ENCODE measurements at places on chromosomes 3 and 15.

DNA sequence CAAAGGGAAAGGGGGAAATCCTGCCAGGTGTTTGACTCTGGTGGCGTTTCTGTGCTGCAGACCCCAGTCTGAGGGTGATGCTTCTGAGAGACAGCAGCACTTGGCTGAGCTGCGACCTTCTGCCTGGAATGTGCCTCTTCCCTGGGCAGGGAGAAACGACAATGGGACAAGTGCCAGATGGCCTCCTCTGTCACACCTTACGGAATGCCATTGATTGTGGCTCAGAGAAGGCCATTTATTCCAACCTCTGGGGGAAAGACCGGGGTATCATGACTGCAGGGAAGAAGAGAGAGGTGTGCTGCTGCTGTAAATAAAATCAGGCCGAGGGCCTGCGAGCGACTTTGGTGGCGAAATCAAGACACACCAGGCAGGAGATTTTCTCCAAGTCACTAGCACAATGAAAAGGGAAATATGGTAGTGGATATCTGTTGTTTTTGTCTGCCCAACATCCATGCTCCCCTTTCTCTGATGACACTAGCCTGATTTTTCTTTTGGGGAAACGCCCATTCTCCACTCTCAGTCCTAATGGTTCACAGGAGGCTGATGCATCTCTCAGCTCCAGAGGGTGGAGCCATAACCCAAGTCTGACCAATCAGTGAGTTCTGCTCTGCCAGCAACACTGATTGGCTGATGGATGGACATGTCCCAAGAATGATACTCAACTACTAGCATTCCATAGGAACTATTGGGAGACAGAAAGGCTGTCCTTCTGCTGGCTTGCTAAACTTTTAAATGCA, 336.1 kb downstream of the FOXP1 start:
- no peak for DNase-seq

DNA sequence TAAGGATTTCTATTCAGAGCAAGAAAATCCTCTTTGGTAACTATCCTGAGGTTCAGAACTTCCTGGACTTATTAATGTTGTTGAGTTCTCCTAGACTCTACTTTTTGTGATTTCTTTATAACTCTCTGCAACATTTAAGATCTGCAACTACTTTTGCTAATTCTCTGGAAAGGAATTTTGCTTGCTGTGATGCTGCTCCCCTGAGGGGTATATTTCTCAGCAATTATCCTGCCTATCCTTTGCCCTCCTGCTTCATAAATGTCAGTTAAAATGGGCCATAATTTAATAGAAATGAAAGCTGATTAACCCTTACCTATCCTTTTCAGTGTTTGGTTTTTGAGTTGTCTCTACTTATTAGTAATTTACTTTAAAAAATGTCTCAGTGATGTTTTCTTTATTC, 377.3 kb upstream of the LRRC3B start:
- DNase-seq, result no peak

DNA sequence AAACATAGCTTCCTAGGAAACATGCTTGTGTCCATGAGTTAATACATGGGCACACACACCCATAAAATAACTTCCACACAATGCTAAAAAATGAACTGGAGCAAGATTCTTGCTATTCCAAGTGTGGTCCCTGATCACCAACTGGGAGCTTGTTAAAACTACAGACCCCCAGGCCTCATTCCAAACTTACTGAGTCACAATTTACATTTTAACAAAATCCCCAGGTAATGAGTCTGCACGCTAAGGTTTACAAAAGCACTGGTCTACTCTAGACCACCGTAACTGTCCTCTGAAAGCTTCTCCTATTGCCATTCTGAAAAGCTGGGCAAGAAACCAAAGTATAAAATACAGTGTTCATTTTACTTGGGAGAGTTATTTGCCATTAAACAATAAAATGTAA, 45.4 kb downstream of the IGF2BP2 start:
- DNase-seq, result no peak

GRCh38 chr3:68467465-68467864, 464.9 kb downstream of the TAFA4 start:
- no peak for DNase-seq

- no peak for DNase-seq
These were observed 56.2 kb downstream of the QTRT2 start for GRCh38 chr3:114112696-114113095.

- DNase-seq, result no peak
These were observed 96.2 kb upstream of the TRPM1 start for GRCh38 chr15:31197497-31198414.

DNA sequence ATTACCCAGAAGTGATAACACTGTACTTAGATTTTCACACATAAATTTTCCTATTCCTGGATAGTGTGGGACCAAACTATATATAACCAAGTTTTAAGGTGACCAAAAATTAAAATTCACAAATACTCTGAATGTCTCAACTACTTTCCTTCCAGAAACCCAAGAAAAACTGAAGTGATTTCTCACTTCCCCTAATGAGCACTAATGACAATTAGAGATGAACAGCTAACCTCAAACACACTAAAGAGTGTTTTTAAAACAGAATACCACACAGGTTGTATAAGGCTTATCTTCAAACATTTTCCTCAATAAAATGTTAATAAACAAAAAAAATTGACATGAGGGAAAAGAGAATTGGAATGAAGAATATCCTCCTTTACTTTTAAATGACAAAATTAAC, 188.2 kb downstream of the ZBTB20 start:
- DNase-seq, result no peak

GRCh38 chr15:45869034-45869668, 234.3 kb downstream of the SQOR start:
- no peak for DNase-seq

GRCh38 chr15:36893276-36893675, 207.1 kb downstream of the MEIS2 start:
- DNase-seq, result no peak

GRCh38 chr15:63600001-63600615, 2.9 kb downstream of the FBXL22 start:
- no peak for DNase-seq

- DNase-seq, result no peak
These were observed 546.9 kb upstream of the CCDC54 start for GRCh38 chr3:106830334-106830733.

- DNase-seq, result no peak
These were observed 45.5 kb upstream of the SLC6A11 start for GRCh38 chr3:10770547-10770946.

DNA sequence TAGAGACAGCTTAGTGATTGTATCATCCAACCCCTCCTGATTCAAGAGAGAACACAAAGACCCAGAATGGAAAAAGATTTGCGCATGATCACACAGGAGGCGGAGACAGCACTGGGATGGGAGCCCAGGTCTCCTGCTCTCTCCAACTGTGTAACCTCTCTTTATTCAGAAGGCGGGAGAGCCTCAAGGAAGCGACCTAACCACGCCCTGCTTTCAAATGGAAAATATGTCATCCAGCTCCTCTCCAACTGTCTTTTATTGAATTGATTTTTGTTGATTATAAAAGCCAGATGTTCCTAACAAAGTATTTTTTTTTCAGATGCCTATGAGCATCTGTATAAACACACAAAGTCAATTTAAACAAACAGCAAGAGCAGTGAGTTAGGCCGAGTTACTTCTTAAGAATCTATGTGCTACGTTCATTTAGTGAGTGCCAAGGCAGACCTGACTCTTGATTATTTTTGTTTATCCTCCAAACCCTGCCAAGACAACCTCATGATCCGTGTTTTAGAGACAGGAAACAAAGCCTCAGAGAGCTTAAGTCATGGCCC, 74.5 kb downstream of the BFSP2 start:
- no peak for DNase-seq

DNA sequence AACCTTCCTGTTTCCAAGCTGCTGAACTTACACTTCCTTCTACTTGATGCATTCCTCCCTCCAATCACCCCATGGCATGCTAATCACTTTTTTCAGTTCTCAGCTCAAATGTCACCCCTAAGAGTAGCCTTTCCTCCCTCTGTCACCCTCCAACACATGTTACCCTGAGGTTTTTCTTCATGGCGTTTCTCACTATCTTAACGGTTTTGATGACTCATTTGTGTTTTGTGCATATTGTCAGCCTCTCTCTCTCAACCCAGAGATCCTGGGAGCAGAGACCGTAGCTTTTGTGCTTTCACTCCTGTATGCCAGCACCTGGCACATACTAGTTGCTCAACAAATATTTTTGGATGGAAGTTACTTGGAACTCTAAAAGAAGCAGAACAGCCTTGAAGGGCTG, 24.5 kb downstream of the LRRC3B start:
- DNase-seq, result no peak

DNA sequence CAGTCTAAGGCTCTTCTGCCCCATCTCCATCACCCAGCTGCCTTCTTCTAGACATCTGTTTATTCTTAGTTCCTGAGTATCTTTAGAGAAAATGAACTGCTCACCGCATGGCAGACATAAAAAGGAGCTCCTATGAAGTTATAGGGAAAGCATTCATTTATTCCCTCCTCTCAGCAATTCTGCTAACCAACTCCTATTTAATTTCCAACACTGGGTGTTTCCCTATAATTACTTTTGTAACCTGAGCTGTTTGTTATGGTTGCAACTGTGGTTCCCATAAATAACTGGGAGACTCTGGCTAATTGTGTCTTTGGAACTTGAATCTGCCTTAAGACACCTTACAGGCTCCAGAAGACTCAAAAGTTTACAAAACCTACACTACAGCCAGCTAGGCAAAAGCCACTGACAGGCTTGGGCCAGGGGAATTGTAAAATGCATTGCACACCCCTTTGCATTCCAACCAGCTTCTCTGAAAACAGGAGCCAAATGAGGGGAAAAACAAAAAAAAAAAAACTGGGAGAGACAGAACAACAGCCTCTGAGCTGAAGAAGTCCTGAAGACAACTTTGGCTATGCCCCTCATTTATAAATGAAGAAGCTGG, 231.5 kb upstream of the FEZF2 start:
- DNase-seq, result no peak

DNA sequence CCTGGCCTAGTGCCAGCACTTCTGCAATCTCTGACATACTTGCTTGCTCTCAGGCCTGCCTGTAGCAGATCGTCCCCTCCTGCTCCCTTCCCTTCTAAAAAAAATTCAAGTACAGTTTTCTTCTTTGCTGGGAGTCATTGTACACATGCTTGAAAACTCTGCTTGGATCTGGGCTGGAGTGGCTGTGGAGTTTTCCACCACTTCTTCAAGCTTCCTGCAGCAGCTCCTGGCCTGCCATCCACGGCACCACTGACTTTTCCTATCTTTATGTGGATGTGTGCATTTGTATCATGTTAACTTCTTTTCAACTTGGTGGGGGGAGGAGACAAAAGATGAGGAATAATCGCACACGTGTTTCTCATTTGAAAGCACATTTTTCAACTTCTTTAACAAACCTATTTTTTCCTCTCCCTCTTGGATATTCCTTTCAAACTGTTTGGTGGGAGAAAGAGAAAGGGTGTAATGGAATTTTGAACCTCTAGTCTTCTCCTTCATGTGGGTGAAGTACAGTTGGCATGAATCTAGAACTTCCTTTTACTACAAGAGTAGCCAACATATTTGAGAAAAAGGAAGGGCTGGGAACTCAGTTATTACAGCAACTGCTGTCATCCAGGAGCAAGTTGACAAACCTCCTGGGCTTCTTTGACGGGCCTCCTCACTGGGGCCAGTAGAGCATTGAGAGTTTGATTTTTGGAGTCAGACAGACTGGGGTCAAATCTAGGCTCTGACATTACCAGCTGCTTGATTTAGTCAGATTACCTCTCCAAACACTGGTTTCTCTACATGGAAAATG, 61.2 kb upstream of the LRTM1 start:
- no peak for DNase-seq

GRCh38 chr15:72423256-72423655, 25.2 kb downstream of the TMEM202 start:
- DNase-seq, result no peak
